ENCODE measurements at places on chromosomes 2 and 18. TPM values are rescaled to one million over a fixed set of nuclear protein-coding genes. Genes with fewer than 3 reads are reported as not detected.

Gene FAHD2B
- 33.0 TPM for total RNA-seq

Gene SMYD1
- 0.17 TPM for total RNA-seq

Gene ST8SIA3
- 1.5 TPM for total RNA-seq

Gene LOXHD1
- total RNA-seq = 0.07 TPM

Gene TNFRSF11A
- 1.2 TPM for total RNA-seq

Gene CYP26B1
- 1.1 TPM for total RNA-seq

Gene RPL31
- total RNA-seq = 865 TPM

Gene DSG2
- 66.0 TPM for total RNA-seq

Data from H7 (cell line).